ENCODE measurements at places on chromosomes 11 and 22.
A peak's percentile ranks its signal among the peaks of the same experiment; 100 is the strongest.

GRCh38 chr11:115617767-115618166 lies 113.6 kb upstream of the CADM1 start:
- no peak for DNase-seq

DNA sequence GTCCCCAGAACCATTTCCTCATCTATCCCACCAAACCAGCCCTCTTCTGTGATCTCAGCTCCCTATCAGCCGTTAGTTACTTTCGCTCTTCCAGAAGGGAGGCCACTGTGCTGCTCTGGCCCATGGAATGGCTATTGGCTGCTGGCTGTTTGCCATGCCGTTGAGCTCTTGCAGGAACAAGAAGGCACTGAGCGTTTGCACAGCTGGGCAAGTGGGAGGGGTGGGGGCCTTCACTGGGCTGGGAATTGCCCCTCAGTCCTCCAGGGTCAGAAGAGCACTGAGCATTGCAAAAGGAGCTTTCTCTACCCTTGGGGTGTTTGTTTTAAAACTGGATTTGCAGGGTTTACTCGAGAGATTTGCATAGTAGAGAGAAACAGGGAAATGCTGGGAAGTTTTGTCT lies 129.0 kb upstream of the PARVA start:
- no peak for DNase-seq

DNA sequence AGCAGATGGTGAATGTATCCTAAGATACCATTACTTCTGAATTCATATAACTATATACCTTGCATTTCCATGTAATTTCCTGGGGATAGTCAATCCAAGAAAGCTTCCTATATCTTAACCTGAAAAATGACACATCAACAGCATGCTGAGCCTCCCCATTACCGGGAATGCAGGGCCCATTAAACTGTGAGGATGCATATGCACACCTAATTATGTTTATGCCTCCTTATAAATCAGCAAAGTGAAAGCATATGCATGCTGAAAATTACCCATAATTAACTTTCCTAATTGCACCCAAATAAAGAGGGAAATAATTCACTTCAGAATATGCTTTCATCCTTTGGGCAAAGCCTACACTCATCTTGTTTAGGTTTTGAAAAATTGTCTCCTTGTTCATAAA lies 663.0 kb downstream of the KCNA4 start:
- DNase-seq: no peak

DNA sequence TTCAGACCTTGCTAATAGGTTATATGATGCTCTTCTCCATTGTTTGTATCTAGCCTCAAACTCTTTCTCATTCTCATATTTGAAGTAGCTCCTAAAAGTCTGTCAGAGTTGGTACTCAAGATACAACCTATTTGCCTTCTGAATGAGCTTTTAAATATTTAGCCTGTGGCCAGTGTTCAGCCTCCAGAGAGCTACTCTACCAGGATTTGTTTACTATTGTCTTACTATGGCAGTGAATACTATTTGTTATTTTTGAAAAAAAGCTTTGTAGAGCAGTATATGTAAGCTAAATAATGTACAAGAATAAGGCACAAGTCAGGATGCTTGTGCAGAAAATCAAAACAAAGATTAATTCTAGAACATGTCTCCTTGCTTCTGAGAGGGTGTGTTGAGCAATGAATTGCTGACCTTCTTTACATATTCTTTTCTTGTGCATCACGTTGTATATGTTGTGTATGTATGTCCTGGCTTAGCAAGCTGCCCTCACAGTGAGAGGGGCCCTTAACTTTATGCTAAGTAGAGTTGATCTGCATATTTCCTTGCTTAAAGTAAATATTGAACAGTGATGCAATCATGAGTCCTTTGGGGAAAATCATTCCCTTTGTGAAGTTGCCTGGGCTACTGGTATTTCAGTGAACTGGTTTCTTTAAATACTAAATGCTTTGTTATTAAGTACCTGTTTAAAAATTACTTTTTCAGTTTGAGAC lies 438.0 kb downstream of the LUZP2 start:
- no peak for DNase-seq

GRCh38 chr22:48249713-48250268 lies 1487.3 kb downstream of the TBC1D22A start:
- no peak for DNase-seq

DNA sequence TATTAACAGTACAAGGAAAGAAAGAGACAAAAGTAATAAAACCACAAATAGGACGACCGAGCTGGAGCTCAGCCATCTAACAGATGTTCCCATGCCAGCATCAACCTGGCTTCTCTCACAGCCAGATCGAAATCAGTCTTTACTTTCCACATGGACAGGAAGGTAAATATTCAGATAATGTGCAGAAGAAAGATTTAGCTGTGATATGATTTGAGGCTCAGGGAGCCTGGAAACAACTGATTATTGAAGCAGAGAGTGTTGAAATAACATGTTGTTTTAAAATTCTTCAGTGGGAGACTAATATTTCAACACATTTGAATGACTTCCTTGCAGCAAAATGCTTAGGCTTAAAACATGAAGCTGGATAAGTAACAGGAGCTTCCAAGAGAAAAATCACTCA lies 546.8 kb downstream of the ETS1 start:
- DNase-seq: no peak

DNA sequence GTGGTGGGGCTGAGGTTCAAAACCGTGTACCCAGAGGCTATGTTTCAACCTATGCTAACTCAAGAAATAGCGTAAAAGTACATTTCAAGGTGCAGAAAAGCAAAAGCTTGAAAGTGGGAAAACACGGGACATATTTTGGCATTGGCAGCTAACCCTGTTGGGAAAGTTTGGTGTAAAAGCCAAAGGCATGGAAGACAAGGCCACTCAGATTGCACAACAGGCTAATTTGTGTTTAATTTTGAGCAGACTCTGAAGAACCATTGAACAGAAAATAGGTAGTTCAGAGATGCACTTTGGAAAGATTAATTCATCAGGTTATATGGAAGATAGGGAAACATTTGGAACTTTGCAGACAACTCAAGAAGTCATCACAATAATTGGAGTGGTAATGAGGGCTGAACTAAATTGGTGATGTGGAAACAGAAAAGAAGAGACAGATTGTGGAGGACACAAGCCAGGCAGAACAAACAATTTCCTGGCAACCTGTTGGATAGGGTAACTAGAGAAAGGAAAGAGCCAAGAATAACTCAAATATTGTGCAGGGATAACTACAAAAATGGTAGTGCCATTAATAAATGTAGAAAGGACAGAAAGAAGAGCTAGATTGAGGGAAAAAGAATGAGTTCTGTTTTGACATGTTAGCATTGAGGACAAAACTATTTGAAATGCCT lies 140.5 kb upstream of the PGR start:
- DNase-seq: no peak

- no peak for DNase-seq
Observed at GRCh38 chr22:32522237-32522636, 47.6 kb downstream of the FBXO7 start.

GRCh38 chr11:27718863-27719545 lies 18.7 kb upstream of the BDNF start:
- DNase-seq: no peak

- DNase-seq: no peak
Observed at GRCh38 chr11:131690362-131690761, 319.9 kb downstream of the NTM start.

DNA sequence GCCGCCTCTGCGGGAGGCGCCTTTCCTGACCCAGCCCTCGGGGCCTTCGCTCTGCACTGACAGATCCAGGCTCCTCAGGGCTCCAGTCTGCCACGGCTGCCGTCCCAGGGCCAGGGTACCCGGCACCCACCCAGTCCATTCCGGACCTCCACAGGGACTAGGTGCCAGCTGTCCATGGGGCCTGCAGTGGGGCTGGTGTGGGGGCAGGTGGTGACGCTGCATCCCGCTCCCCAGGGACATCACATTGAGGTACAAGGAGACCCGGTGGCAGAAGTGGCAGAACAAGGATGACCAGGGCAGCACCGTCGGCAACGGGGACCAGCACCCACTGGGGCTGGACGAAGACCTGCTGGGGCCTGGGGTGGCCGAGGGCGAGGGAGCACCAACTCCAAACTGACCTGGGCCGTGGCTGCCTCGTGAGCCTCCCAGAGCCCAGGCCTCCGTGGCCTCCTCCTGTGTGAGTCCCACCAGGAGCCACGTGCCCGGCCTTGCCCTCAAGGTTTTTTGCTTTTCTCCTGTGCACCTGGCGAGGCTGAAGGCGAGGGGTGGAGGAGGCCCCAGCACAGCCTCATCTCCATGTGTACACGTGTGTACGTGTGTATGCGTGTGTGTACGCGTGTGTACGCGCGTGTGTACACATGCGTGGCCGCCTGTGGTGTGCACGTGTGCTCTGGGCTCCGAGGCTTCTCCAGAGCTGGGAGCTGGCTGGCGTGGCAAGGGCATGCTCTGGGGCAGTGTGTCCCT lies 16.7 kb downstream of the RNH1 start:
- DNase-seq: no peak

DNA sequence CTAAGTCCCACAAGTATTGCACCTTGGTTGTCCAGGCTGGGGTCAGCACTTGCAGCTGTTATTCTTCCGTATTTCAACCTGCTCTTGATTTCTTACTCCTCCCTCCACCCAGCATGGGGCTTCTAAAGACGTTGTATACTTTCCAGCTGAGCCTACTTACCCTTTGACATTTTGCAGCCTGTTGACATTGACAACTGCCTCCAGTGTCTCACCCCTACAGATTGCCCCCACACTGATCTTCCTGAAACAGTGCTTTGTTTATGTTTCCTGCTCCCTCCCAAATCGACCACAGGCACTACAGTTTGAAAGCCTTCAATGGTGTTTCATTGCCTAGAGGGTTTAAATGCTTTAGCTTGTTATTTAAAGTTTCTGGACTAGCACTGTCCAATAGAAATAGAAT lies 56.6 kb downstream of the FAM83F start:
- no peak for DNase-seq

DNA sequence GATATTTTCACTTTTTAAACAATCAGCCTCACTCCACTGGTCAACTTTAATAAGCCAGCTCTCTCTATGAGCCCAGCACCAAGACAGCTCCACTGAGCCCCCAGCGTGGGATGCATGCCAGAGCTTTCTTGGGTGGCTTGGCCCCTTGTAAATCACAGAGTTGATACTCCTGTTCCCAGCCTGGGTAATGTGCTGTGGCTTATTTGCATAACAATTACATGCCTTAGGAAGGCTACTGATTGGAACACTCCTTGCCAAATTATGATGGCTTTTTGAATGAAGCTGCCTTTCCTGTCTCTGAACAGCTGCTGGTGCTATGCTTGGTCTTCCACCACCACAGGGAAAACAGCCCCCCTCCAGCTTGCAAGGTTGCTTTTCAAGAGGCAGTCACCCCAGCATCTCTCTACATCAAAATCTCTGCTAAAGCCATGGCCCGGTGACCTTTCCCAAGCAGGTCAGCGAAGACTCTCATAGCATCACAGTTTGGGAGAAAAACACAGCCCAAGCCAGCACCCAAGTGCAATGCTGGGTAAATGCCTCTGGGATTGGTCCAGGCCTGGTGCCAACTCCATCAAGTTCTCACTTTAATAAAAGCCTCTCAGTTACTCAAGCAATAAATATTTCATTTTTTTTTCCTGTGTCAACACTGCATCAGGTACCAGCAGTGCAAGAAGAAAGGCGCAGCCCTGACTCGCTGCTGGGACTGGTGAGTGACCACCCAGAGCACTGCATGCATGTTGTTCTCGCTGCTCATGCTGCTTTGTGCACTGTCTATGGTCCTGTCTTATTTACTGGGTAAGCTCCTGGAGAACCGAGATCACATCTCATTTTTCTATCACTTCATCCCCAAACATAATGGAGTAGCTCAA lies 549.3 kb downstream of the OPCML start:
- no peak for DNase-seq

- no peak for DNase-seq
Observed at GRCh38 chr22:31192513-31192912, 19.6 kb upstream of the LIMK2 start.

- no peak for DNase-seq
Observed at GRCh38 chr11:3627291-3627690, 14.5 kb downstream of the ART5 start.

GRCh38 chr11:68463714-68464113 lies 3.2 kb downstream of the PPP6R3 start:
- DNase-seq: no peak

- DNase-seq: no peak
Observed at GRCh38 chr11:74847395-74847794, 98.7 kb downstream of the RNF169 start.

DNA sequence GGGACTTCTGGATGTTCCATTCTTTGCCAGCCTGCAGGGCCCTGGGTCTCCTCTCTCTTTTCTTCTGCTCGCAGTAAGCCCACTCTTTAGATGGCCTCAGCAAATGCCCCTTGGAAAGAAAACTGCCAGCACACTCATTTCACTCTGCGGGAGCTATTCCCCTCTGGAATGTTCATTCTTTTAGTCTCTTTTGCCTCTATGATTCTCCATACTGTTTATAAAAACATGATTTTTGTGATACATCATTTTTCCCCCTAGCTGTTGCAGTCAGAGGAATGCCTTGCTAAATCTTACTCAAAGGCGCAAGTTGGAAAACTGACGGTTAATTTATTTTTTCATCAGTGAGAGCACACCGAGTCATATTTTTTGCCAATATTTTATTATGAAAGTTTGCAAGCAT lies 184.9 kb downstream of the SNX19 start:
- DNase-seq: no peak

DNA sequence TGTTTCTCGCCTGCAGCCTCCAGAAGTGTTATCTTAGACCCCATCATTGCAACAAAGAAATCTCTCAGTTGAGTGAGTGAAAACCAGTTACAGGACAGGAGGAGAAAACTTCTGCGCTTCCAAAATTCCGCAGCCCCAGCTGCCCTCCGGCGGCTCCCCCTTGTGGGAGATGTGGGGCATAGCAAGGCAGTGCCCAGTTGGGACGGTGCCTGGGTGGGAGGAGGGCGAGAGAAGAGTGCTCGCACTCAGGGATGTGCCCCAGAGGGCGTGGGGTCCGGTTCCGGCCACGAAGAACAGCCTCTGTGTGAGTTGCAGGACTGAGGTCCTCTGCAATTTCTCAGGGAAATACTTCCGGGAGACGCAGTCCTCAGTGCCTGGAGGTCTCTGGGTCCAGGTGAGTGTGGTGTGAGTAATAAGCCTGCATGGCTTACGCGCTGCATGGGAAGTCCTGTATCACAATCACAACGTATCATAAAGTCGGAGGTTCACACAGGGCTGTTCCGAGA lies 87.0 kb upstream of the BLID start:
- peak; percentile 6 for DNase-seq

GRCh38 chr11:104609311-104610085 lies 288.8 kb downstream of the CASP12 start:
- DNase-seq: no peak

- no peak for DNase-seq
Observed at GRCh38 chr22:30421695-30422480, 3.7 kb upstream of the MTFP1 start.

DNA sequence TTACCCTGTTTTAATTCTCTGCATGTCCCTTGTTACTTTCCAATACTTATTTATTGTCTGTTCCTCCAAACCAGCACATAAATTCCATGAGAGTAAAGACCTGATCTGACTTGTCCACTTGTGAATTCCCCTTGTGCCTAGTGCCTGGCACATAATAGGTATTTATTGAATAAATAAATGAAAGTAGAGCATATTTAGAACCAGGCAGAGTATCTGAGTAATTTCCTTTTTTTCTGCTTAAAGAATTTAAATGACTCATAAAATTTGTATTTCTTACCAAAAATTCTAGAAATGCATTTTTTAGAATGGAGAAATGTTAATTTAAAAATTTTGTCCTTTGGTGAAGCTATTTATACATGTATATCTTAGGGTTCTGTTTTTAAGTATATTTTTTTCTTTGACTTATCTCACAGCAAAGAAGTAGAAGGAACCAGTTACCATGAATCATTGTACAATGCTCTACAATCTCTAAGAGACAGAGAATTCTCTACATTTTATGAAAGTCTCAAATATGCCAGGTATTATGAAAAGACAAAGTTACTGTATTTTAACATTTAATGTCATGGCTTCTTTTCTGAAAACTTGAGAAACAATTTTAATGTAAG lies 96.8 kb downstream of the ATM start:
- no peak for DNase-seq

Data from stimulated activated CD8-positive, alpha-beta memory T cell treated with anti-CD3 and anti-CD28 coated beads, Interleukin-7, amount 100 ng/mL, for 1 hour (primary cell).